ENCODE measurements at places on chromosomes 11 and 22.

DNA sequence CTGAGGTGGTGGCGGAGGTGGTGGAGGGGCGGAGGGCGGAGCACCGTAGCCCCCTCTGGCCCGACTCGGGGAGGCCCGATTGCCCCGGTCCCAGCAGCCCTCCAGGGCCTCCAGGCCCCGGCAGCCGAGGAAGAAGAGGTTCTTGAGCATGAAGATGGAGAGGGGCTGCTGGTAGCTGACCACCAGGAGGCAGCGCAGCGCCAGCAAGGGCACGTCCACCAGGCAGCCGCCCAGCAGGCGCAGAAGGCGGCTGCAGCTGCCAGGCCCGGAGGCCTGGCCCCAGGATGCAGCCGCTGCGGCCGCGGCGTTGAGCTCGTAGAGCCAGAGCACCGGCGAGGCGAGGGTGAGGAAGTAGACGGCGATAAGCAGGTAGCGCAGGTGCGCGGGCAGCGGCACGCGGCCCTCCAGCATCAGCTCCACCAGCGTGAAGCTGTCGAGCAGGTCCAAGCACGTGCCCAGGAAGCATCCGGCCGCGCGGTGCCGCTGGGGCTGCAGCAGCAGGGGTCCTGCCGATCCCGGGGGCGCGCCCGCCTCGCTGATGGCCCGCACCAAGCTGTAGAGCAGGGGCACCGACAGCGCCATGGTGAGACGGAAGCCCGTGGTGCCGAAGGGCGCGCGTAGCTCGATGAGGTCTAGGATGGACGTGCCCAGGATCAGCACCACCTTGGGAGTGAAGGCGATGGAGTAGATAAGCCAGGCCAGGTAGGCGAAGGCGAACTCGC is 1.5 kb downstream of the TMEM121B start:
- no peak for DNase-seq

GRCh38 chr11:100827934-100828661 is 141.0 kb downstream of the ARHGAP42 start:
- no peak for DNase-seq

DNA sequence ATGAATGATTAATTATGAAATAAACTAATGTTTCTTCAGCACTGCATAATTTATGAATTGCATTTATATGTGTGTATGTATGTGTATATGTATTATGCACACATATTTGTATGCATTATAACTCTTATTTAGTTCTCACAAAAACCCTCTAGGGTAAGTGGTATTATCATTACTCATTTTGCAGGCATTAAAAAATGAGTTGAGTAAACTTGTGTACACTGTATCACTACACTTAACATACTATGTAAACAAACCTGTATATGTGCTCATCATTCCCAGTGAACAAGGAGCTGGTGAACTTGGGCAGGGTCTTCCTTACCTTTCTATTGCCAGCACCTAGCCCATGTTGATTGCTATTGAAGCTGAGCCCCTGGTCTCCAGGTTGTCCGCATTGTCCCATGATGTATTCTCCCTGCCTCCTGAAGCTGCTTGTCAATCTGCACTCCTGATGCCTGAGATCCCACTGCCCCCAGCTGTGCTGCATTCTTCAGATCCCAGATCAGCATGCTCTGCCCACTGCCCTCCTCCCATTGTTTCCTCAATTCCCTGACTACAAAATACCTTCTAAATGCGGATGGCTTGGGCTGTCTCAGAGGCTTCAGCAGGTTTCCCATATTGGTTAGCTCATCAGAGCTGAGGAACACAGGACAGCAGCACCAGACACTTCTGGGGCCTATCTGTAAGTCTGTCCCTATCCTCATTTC is 267.9 kb upstream of the SESN3 start:
- DNase-seq, result no peak

DNA sequence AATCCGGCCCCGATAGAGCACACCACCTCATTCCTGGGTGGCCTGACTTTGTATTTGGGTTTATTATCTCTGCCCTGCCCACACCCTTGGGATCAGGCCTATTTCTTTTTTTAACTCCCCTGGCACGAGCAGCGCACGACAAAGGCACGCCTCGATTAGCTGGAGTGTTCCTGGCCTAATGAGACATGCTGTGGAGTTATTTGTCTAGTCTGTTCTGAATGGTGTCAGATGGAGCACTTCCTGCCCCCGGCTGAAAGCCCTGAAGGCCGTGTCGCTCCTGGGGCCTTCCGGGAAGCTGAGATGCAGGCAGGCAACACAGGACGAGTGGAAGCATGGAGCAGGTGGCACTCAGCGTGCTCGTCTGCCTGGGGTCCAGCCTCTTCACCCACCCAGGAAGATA is 47.1 kb downstream of the LARGE1 start:
- DNase-seq, result no peak

- DNase-seq, result no peak
These were observed 24.6 kb downstream of the TP53I11 start for GRCh38 chr11:44926036-44926435.

DNA sequence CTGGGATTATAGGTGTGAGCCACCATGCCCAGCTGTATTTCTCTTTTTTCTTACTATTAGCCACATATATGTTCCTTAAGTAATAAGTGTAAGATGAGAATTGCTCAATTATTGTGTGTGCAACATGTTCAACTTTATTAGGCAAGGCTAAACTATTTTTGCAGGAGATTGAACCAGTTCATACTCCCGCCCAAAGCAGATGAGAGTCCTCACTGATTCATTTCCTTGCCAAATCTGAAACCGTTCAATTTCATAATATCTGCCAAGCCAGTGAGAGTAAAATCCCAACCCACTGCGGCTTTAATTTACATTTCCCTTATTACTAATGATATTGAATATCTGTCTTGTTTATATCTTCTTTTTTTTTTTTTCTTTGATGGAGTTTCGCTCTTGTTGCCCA is 48.4 kb downstream of the KCNJ4 start:
- DNase-seq, result no peak

GRCh38 chr11:129298988-129299387 is 76.7 kb upstream of the BARX2 start:
- no peak for DNase-seq

DNA sequence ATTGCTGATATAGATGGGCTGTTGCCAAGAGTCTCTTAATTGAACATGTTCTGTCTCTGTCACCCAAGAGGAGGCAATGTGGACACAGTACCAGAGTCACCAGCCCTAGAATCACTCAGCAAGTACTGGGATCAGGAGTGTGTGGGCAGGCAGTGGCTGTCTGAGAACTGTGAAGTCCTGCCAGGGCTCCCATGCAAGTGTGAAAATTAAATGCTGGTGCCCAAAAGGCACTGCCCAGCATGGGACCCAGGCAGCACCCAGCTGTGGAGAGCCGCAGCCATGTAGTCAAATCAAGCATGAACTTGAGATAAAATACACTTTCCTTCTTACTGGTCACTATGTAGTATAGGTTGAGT is 19.9 kb downstream of the HIRA start:
- no peak for DNase-seq

DNA sequence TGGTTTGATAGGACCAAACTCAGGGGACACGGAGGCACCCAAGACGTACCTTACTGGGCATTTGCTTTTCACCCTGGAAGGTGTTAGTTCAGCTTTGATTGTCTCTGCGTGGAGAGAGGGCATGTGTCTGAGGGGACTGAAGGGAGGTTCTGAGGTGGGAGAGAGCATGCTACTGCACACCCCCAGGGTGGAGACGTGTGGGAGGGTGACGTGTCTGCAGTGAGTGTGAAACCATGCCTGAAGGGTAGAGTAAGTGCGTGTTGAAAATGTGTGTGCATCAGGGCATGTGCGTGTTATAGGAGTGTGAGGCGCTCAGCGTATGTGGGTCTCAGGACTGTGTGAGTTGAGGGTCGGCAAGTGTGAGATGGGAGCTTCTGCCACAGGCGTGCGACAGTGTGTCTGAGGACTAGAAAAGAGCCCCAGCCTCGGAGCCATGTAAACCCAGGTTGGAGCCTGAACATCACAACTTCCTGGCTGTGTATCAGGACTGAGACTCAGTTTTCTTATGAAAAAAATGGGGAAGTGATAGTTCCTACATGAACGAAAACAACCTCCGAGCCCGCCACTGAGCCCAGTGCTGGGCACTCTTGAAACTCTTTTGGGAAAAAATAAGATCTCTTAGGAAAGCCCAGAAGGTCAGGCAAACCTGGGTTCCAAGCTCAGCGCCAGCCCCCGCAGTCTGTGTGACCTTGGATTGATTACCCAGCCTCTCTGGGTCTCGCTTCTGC is 11.8 kb upstream of the KCNJ11 start:
- DNase-seq, result no peak

- DNase-seq, result no peak
These were observed 768.4 kb downstream of the JRKL start for GRCh38 chr11:97158243-97158642.

DNA sequence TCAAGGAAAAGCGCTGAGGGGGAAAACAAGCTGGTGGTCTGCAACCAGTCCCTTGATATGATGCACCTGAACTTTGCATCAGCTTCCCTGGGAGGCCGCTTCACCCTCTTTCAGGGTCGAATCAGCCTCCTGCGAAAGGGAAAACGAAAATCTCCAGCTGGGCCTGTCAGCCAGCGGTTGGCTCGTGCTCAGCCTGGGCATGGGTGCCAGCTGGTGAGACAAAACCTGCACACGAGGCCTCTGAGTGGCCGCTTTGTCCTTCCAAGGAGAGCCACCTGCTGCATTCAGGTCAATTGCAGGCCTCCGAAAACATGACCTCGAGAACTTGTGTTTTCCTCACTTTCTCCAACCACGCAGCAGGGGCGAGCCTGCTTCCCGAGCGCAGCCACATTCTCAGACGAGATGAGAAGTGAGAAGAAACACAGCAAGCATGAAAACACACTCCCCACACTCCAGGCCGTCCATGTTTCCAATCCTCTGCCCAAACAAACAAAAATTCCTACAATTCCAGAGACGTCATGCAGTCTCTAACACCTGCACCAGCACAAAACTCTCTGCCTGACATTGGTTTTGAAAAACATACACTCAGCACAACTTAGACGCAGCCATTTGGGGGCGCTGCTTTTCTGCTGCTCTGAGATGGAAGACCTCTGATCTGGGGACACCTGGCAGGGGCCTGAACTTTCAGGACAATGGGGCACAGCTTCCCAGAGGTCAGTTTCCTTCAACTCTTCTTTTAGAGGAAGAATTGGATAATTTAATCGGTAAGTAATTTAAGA is 77.1 kb downstream of the DHCR7 start:
- DNase-seq, result no peak

DNA sequence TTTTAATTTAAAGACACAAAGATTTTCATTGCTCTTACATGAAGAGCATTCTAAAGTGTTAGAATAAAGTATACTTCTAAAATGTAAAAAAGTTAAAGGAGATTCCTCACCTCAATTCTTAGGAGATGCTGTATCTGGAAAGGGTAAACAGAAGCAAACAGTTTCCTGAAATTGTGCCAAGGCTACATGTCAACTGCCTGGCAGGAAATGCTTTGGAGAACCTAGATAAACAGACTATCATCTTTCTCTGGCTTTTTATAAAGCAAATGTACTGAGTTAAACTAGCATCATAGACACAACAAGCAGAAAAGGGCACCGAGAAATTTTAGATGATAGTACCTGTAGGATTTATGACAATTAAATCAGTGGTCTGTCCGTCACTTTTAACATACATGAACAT is 24.7 kb upstream of the AKIP1 start:
- no peak for DNase-seq

DNA sequence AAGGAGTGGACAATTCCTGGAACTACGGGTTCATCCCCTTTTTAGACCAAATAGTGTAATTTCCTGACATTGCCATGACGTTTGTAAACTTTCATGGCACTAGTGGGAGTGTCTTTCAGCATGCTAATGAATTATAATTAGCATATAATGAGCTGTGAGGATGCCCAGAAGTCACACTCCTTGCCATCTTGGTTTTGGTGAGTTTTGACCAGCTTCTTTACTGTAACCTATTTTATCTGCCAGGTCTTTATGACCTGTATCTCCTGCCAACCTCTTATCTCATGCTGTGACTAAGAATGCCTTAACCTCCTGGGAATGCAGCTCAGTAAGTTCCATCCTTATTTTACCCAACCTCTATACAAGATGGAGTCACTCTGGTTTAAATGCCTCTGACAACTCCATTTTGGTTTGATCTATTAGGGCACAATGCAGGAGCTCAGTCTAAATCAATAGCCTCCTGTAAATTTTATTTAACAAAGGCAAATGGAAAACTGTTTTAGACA is 20.7 kb downstream of the OR10A6 start:
- DNase-seq, result no peak

GRCh38 chr11:116107229-116107628 is 603.0 kb upstream of the CADM1 start:
- DNase-seq, result no peak

DNA sequence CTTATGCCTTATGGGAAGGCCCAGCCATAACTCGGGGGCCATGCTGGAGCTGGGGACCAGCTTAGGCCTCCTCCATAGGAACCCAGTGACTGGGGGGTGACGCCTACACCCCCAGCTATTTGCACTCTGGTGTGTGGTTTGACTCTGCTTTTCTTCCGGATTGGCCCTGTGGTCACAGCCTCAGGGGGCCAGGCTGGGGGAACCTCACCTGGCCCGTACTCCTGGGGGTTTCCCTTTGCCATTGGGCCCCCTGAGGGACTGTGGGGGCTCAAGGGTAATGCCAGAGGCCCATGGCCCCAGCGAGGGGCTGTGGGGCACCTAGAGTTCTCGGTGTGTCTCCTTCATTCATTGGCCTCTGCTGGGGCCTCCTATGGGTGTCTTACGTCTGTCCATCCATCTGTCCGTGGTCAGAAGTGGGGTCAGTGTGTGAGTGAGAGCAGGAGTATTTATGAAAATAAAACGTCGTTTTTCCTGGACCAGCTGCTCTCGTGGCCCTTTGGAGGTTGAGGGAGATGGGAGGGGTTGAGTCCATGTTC is 6.3 kb upstream of the SH3BP1 start:
- DNase-seq, result no peak

- DNase-seq, result peak; percentile 23
These were observed 1.6 kb upstream of the KMT2A start for GRCh38 chr11:118434553-118435289.

DNA sequence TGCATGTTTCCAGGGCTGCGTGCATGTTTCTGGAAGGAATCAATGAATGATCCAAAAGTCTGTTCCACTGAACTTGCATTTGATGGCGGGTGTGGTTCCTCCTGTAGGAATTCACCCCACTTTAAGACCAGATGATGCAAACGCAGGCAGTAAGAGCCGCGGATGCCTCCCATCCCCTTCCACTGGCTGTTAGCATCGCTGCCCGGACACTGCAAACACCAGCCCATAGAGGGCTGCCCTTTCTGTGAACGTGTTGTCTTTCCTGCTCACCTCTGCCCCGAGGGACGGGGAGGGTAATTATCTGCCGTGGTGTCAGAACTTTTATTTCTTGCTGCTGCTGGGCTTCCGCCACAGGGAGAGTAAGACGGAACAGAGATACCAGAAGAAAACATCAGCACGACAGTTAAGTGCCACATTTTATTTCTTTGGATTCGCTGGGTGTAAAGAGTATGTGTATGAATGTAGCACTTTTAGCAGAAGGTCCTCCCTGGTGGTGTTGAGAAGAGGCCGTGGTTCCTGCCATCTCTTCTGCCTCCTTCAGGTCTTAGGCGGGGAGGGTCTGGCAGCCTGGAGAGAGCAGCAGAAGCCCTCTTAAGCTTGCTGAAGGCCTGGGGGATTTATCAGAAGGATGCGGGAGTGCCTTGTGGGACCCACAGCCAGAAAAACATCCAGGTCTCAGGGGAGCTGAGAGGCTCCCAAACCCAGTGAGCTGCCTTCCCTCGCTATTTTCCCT is 53.2 kb upstream of the NECTIN1 start:
- DNase-seq, result no peak

Measured in naive thymus-derived CD4-positive, alpha-beta T cell (primary cell).